ENCODE measurements at places on chromosomes 3 and 15.

- DNase-seq = no peak
These were observed 2.7 kb upstream of the PCNP start for GRCh38 chr3:101571028-101571895.

- DNase-seq = no peak
These were observed 20.6 kb downstream of the SNAPC5 start for GRCh38 chr15:66477011-66477410.

DNA sequence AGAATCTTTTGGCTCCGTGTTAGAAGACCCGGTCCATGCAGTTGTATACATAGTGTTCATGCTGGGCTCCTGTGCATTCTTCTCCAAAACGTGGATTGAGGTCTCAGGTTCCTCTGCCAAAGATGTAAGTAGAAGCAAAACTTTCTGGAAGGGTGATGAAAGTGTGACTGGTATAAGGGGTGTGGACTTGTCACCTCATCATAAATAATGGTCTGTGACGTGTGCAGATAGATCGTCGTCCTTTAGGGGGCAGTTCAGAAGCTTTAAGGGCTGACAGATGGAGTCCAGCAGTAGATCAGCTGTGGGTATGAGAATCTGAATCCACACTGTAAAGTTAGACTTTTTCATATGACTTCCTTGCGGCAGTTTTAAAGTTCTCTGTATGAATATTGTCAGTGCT is 15.3 kb downstream of the SEC61A1 start:
- DNase-seq = no peak

DNA sequence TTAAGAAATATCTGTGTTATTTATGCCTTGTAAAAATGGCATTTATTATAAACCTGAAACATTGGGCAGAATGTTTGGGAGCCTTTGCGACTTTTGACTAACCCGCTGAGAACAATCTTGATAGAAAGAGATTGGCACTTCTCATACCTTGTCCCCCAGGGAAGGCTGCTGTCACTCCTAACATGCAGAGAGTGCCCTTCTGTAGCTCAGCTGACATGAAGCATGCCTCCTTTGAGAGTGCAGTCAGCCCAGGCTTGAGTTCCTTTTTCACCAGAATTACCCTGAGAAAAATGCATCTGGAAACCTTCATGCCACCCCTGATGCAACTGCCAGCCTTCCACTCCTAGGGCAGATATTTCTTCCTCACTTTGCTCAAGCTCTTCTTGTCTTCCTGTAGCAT is 569.2 kb upstream of the ARPP21 start:
- no peak for DNase-seq

- DNase-seq = no peak
These were observed 49.9 kb downstream of the CHRD start for GRCh38 chr3:184429786-184430185.

DNA sequence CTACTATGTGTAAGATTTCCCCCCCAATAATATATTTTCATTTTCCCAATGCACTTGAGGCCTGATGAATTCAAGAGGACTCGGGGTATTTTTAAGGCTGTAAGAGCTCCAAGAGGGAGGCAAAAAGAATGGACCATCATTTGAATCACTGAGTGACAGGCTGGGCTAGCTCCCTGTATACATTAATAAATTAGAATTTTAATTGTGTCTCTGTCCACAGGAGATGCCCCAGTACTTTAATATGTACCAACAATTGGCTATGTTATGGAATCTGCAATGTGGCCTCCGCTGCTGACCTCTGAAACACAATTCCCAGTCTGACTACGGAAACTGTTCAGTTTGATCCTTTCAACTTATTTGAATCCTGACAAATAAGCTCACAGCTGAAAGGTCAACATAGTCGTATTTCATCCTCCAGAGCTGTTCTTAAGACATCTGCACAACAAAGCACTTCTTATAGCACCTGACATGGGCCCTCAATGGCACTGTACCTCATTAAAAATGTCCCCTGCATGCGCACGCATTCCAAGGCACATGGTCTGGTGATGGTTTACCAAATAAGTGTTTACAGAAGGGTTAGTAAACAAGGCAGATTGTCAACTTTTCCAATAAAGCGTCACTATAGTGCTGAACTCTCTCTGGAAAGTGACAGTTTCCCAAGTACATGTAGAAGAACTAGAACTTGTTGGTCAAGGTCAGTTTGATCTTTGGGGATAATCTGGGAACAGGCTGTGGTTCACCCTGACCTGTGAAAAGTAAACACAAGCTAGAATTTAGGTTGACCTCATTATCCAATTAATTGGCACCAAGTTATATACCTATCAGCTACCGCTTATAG is 472.9 kb downstream of the FOXP1 start:
- no peak for DNase-seq

DNA sequence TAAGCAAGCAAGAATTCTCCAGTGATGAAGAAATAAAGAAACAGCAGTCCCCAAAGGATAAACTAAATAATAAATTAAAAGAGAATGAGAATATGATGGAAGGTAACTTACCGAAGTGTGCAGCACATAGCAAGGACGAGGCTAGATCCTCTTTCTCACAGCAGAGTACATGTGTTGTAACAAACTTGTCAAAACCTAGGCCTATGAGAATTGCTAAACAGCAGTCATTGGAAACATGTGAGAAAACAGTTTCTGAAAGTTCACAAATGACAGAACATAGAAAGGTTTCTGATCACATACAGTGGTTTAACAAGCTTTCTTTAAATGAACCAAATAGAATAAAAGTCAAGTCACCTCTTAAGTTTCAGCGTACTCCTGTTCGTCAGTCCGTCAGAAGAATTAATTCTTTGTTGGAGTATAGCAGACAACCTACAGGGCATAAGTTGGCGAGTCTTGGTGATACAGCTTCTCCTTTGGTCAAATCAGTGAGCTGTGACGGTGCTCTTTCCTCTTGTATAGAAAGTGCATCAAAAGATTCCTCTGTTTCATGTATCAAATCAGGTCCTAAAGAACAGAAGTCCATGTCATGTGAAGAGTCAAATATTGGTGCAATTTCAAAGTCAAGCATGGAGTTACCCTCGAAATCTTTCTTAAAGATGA is 4.5 kb upstream of the SCG5 start:
- DNase-seq = no peak

Measured in NCI-H345 (cell line).